Liver (tissue), 10 donors: ENCODE measurements at places on chromosomes 6 and 20.

- no peak for DNase-seq
- H3K4me1 ChIP-seq: no peaks in the 10 kb centered on the region
- no peak overlapping the region for H3K27ac ChIP-seq
- H3K27me3 ChIP-seq: no peaks in the 10 kb centered on the region
- no peak overlapping the region for H3K4me3 ChIP-seq
- H3K36me3 ChIP-seq: no peaks in the 10 kb centered on the region
Measured at GRCh38 chr20:11329271-11329670, 588.4 kb upstream of the BTBD3 start.

DNA sequence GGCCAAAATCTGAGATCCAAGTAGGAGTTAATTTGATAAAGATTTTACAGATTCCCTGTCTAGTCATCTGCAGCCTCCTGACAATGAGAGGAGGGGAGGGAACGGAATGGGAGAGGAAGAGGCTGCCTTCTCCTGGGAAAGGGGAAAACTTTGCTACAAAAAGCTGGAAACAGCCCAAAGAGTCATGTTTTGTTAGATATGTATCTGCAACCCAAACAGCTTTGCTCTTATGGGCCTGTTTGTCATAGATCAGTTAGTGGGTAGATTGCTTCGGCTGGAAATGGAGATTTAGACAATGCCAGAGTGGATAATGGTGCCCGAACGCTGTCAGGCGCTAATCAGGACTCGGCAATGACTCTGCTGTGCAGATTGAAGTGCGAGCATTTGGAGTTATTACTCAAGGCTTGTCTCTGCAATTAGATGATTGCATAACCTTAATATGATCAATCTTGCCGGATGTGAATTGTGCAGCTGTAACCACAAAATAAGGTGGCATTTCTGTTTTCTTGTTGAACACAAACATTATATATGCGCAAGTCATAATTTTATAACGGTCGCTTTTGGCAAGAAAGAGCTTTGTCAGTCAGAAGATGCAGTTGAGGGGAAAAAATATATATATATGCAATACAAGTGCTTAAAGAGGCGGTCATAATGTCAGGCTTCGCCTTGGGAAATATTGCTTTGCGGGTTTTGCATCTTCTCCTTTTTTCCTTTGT, 92.4 kb upstream of the MAFB start:
- H3K4me3 ChIP-seq: no peak overlapping the region
- no peaks in the 10 kb centered on the region for H3K36me3 ChIP-seq
- H3K27ac ChIP-seq: no peak overlapping the region
- no peaks in the 10 kb centered on the region for H3K4me1 ChIP-seq
- no peaks in the 10 kb centered on the region for H3K27me3 ChIP-seq
- peak; percentile 2 for DNase-seq

GRCh38 chr20:706366-706885, 30.8 kb upstream of the SCRT2 start:
- no peaks in the 10 kb centered on the region for H3K36me3 ChIP-seq
- H3K27ac ChIP-seq: no peak overlapping the region
- H3K27me3 ChIP-seq: no peaks in the 10 kb centered on the region
- H3K4me3 ChIP-seq: no peak overlapping the region
- no peaks in the 10 kb centered on the region for H3K4me1 ChIP-seq

- H3K36me3 ChIP-seq: no peaks in the 10 kb centered on the region
- no peak for DNase-seq
- H3K27me3 ChIP-seq: no peaks in the 10 kb centered on the region
- no peak overlapping the region for H3K4me3 ChIP-seq
Measured at GRCh38 chr6:45832063-45832462, 183.6 kb downstream of the CLIC5 start.

GRCh38 chr20:63966944-63967322, 2.8 kb downstream of the ZNF512B start:
- H3K4me1 ChIP-seq: peaks cover 17% of the 10 kb centered on the region
- H3K27me3 ChIP-seq: no peaks in the 10 kb centered on the region
- DNase-seq: no peak
- no peak overlapping the region for H3K27ac ChIP-seq

GRCh38 chr20:41247523-41248367, 69.8 kb downstream of the ZHX3 start:
- no peak overlapping the region for H3K4me3 ChIP-seq
- peak overlapping the region; percentile 43 for H3K27ac ChIP-seq
- no peaks in the 10 kb centered on the region for H3K27me3 ChIP-seq
- peaks cover 2% of the 10 kb centered on the region for H3K36me3 ChIP-seq
- no peak for DNase-seq

DNA sequence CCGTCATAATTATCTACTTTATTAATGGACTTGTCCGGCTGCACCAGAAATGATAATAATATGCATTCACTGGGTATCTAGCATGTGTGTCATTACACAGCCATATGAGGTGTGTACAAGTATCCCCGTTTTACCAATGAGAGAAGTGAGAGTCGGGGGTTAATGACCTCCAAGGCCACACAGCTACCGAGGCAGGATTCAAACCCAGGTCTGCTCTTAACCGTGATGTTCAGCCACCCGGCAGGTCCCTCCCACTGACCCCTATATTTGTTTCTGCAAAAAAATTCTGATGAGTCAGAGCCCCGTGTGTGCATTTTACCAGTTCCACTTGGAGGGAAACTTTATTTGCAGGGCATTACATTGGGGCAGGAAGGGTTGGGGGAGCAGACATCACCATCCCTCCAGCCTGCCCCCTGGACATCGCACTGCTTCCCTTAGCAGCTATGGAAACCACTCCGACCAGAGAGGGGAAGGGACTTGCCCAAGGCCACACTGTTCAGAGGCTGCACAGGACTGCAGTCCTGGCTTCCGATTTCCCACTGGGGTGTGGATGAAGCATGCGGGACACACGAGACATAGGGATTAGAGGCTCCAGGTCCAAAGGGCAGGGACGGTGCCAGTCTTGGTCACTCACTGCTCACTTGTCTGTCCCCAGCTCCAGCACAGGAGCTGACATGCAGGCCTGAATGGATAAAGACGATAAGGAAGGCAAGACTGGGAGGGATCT, 10.1 kb upstream of the SRC start:
- no peaks in the 10 kb centered on the region for H3K27me3 ChIP-seq
- DNase-seq: no peak
- no peaks in the 10 kb centered on the region for H3K4me1 ChIP-seq
- H3K27ac ChIP-seq: no peak overlapping the region
- H3K36me3 ChIP-seq: no peaks in the 10 kb centered on the region

DNA sequence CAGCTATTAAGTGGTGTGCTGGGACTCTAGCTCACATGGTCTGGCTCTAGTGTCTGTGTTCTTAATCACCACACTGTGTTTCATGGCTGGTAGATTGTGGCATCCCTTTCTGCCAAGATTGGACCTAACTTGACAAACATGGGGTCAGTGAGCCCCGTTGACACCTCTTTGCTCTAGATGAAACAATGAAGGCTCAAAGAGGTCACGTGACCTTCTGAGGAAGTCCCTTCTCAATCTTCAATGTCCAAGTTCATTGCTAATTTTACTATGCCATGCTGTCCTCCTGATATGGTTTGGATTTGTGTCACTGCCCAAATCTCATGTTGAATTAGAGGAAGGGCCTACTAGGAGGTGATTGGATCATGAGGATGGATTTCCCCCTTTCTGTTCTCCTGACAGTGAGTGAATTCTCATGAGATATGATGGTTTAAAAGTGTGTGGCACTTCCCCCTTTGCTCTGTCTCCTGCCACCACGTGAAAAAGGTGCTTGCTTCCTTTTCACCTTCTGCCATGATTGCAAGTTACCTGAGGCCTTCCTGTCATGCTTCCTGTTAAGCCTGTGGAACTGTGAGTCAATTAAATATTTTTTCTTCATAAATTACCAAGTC, 177.8 kb upstream of the MYLIP start:
- H3K27ac ChIP-seq: no peak overlapping the region
- no peak overlapping the region for H3K4me3 ChIP-seq
- H3K4me1 ChIP-seq: no peaks in the 10 kb centered on the region
- H3K27me3 ChIP-seq: no peaks in the 10 kb centered on the region
- no peaks in the 10 kb centered on the region for H3K36me3 ChIP-seq

- H3K4me1 ChIP-seq: no peaks in the 10 kb centered on the region
- no peaks in the 10 kb centered on the region for H3K27me3 ChIP-seq
- DNase-seq: no peak
- no peak overlapping the region for H3K4me3 ChIP-seq
- no peak overlapping the region for H3K27ac ChIP-seq
- H3K36me3 ChIP-seq: no peaks in the 10 kb centered on the region
Measured at GRCh38 chr20:40335901-40336351, 353.1 kb downstream of the MAFB start.

GRCh38 chr6:63573899-63574553, 1.7 kb downstream of the LOC128125822 start:
- H3K27ac ChIP-seq: peak overlapping the region; percentile 97
- H3K4me3 ChIP-seq: peak overlapping the region; percentile 65
- no peaks in the 10 kb centered on the region for H3K4me1 ChIP-seq
- peaks cover 28% of the 10 kb centered on the region for H3K36me3 ChIP-seq
- no peaks in the 10 kb centered on the region for H3K27me3 ChIP-seq

DNA sequence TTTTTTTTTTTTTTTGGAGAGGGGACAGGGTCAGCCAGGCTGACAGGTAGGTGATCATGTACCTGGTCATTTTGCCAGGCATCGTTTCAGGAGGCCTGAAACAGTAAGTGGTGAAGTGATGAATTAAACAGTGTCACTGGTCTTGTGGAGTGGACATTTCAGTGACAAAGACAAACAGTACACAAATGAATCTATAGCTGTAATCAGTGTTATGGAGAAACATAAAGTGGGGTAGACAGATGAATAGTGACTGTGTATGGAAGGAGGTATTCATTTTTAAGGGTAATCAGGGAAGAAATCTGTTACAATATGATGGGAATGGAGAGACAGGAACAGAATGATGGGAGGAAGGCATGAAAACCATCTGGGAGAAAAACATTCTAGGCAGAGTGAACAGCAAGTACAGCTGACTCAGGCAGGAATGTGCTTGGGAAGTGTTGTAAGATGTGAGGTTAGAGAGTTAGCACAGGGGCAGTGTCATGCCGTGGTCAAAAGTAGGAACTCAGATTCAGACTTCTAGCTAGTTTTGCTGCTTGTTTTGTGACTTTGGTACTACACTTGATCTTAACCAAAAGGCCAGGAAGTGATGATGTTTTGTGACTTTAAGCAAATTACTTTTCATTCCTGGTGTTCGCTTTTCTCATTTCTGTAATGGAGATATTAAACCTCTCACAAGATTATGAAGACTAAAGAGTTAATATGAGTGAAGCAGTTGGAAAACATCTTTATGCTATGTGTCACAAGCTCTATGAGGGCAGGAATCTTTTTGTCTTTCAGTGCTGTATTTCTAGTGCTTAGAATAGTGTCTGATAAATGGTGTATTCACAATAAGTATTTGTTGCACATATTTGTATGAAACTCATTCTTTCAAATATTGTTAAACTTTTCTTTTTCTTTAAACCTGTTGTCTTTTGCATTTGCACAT, 43.4 kb downstream of the QKI start:
- peaks cover 4% of the 10 kb centered on the region for H3K36me3 ChIP-seq
- no peaks in the 10 kb centered on the region for H3K27me3 ChIP-seq
- H3K4me1 ChIP-seq: peaks cover 27% of the 10 kb centered on the region
- H3K27ac ChIP-seq: no peak overlapping the region
- no peak overlapping the region for H3K4me3 ChIP-seq

DNA sequence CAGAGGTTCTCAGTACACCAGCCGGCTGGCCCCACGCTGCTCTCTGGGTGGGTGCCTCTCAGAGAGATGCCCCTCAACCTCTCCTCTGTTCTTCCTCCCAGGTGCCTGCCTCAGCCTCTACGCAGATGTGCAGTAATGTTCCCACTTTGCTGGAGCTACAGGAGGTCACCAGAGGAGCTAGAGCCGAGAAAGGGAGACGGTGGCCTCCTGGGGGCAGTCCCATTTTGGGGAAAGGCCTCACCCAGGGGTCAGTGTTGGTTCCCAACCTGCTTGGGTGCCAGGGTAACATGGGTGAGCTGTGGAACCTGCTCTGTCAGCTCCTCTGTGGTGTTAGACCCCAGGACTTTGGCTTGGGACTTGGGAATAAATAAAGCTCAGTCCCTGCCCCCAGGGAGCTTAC, 145.3 kb upstream of the MLN start:
- H3K27me3 ChIP-seq: no peaks in the 10 kb centered on the region
- H3K36me3 ChIP-seq: no peaks in the 10 kb centered on the region
- no peaks in the 10 kb centered on the region for H3K4me1 ChIP-seq
- no peak for DNase-seq
- H3K4me3 ChIP-seq: no peak overlapping the region

GRCh38 chr6:151004383-151005024, 139.0 kb downstream of the MTHFD1L start:
- H3K36me3 ChIP-seq: no peaks in the 10 kb centered on the region
- H3K27ac ChIP-seq: peak overlapping the region; percentile 1
- DNase-seq: no peak
- H3K4me1 ChIP-seq: no peaks in the 10 kb centered on the region
- no peak overlapping the region for H3K4me3 ChIP-seq

DNA sequence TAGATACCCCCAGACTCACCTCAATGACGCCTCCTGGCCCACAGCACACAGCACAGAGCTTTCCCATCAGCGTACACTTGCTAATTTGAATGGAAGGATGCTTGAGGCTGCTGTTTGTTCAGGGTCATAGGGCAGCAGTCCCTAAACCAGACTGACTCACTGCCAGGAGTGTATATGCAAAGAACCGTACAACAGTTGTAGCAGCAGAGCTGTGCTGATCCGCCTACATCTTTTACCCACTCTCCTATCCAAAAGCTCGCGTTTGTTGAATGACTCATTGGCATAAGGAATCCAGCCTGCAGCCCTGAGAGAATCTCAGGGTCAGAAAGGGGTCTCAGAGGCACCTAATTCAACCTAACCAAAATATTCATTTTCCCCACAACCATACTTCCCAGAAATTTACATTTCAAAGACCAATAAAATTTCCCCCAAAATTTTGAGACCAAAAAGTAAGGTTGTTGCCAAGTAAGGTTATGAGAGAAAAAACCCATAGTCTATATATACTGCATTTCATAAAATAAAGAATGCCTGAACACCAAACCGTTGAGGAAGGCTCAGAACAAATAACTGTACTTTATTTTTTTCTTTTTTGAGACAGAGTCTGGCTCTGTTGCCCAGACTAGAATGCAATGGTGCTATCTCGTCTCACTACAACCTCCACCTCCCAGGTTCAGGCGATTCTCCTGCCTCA, 35.3 kb upstream of the CCND3 start:
- H3K4me3 ChIP-seq: no peak overlapping the region
- H3K27me3 ChIP-seq: no peaks in the 10 kb centered on the region
- no peaks in the 10 kb centered on the region for H3K4me1 ChIP-seq
- H3K36me3 ChIP-seq: no peaks in the 10 kb centered on the region
- no peak for DNase-seq

DNA sequence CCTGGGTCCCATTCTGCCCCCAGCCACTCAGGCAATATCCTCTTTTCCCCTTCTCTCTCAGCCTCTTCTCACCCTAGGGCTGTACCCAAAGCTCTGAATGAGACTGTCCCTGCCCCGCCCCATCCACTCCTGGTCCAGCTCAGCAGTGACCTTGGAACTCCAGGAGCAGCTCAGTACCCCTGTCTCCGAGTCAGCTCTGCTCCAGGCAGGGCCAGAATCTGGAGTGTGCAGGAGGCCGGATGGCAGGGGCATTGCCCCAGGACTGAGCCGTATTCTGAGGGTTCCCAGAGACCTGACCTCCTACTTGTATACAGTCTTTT, 2.0 kb upstream of the RAET1G start:
- no peak overlapping the region for H3K27ac ChIP-seq
- H3K4me3 ChIP-seq: no peak overlapping the region
- DNase-seq: peak; percentile 29
- no peaks in the 10 kb centered on the region for H3K36me3 ChIP-seq
- H3K27me3 ChIP-seq: peaks cover 2% of the 10 kb centered on the region
- H3K4me1 ChIP-seq: peaks cover 19% of the 10 kb centered on the region
